Cortex of kidney (tissue), 1 donor: ENCODE measurements at places on chromosomes 13 and 19.

DNA sequence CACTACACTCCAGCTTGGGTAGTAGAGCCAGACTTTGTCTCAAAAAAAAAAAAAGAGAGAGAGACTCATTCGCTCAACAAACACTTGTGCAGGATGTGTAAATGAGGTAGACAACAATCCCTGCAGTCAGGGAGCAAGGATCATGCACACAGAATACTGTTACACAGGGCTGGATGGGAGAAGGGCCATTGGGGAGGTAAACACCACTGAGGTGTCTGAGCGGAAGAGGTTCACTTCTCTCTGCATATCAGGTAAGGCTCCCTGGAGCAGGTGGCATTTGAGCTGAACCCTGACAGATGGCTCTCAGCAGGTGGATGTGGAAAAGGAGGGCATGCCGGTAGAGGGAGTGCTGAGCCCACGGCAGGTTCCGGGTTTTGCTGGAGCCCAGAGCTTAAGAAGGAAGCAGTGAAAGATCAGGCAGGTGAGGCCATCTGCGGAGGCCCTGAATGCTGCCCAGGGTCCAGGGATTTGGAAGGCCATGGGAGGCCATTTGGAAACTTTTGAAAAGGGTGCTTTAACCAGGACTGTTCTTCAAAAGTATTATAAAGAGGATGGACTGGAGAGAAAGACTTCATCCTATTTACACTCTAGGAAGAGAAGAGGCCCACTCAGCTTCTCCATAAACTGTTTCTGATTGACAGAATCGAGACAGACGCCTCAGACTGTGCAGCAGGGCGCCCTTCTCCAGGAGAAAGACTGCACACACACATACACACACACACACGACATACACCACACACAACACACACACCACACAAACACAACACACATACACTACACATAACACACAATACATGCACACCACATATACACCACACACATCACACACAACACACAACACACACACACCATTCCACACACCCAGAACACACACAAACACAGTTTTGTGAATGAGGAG lies 199.4 kb downstream of the USP12 start:
- DNase-seq: no peak

- DNase-seq: no peak
Observed at GRCh38 chr13:28819735-28820098, 422 bp upstream of the MTUS2 start.

- DNase-seq: no peak
Observed at GRCh38 chr19:44753626-44753931, 5.1 kb downstream of the BCL3 start.

GRCh38 chr13:41858780-41859179 lies 102.1 kb downstream of the VWA8 start:
- DNase-seq: no peak

DNA sequence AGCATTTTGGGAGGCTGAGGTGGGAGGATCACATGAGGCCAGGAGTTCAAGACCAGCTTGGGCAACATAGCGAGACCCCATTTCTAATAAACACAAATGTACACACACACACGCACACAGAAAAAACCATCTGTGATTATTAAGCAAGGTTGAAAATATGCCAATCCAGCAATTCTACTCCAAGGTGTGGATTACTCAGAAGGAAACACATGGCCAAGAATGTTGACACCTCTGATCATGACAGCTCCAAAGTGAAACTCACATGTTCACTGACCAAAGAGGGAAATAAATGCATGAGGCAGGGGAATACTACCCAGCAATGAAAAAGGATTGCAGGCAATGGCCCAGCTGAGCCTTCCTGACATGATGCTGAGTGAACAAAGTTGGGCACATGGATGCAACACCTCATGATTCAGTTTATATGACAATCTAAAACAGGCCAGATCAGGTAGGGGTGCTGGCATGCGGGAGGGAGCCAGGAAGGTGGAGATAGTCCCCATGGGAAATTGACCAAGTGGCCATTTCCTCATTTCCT lies 4.4 kb downstream of the DOCK6 start:
- DNase-seq: no peak

DNA sequence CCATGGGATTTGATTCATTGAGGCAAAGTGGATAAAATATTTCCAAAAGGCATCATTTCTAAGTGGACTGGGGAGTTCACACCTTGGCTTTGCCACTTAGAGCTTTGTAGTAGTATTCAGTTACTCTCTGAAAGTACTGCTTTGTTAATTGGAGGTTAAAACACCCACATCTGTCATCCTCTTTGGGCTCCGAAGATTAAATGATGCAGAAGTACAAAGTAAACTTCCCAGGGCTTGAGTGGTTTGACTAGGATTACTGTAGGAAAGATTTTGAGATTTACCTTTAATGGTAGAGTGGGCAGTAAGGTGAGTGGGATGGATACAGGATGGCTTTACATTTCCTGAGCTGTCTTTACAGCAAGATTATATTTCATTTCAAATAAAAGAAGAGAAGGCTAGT lies 42.4 kb downstream of the WASF3 start:
- DNase-seq: no peak

DNA sequence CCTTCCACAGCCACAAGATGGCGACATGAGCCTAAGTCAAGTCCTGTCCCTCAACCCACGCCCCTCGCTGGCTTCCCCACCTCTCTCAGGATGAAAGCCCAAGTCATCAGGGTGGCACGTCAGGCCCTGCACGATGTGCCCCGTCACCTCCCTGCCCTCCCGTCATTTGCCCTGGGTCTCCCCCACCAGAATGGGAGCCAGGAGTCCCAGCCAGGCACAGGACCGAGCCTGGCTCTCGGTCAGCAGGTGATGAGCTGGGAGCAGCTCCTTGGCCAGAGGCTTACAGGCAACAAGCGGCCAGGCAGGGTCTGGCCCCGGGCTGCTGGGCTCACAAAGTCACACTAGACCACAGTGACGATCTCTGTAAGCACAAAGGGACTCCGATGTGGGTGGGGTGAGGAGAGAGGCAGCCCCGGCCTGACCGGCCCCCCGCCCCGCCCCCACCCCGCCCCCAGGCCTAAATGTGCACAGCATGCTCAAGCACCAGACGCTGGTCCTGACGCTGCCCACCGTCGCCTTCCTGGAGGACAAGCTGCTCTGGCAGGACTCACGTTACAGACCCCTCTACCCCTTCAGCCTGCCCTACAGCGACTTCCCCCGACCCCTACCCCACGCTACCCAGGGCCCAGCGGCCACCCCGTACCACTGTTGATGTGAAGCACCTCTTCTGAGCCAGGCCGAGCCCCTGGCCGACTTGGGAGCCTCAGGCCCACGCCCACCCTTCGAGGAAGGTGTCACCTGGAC lies 7.3 kb downstream of the MRPL4 start:
- no peak for DNase-seq

DNA sequence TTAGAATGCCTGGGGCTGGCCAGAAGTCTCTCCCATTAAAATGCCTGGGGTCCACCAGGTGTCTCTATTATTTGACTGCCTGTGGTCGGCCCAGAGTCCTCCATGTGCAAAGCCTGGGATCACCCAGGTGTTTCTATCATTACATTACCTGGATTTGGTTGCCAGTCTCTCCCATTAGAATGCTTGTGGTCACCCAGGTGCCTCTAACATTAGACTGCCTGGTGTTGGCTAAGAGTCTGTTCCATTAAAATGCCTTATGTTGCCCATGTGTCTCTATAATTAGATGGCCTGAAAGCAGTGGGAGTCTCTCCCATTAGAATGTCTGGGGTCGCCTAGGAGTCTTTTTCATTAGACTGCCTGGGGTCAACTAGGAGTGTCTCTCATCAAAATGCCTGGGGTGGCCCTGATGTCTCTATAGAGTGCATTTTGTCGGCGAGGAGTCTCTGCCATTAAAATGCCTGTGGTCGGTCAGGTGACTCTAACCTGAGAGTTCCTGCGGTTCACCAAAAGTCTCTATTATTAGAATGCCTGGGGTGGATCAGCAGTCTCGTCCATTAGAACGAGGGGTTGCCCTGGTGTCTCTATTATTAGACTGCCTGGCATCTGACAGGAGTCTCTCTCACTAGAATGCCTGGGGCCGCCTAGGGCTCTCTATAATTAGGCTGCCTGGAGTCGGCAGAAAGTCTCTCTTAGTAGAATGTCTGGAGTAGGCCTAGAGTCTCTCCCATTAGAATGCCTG lies 1540.5 kb downstream of the UQCRFS1 start:
- DNase-seq: no peak

DNA sequence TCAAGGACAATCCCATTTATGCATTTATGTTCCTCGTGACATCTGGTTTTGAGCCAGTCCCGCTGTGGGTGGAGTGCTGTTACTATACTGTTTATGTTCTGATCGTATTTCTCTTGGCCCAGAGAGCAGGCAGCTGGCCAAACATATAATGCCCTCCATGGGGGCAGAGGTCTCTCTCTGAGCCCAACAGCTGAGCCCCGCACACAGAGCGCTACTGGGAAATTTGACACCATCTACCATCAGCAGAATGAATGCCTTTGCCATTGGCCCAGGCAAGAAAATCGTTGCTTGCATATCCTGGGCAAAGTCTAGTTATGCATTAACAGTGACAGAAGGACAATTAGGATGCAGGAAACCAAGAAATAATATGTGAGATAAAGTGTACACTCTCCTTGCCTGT lies 126.8 kb upstream of the CACNA1A start:
- DNase-seq: no peak

DNA sequence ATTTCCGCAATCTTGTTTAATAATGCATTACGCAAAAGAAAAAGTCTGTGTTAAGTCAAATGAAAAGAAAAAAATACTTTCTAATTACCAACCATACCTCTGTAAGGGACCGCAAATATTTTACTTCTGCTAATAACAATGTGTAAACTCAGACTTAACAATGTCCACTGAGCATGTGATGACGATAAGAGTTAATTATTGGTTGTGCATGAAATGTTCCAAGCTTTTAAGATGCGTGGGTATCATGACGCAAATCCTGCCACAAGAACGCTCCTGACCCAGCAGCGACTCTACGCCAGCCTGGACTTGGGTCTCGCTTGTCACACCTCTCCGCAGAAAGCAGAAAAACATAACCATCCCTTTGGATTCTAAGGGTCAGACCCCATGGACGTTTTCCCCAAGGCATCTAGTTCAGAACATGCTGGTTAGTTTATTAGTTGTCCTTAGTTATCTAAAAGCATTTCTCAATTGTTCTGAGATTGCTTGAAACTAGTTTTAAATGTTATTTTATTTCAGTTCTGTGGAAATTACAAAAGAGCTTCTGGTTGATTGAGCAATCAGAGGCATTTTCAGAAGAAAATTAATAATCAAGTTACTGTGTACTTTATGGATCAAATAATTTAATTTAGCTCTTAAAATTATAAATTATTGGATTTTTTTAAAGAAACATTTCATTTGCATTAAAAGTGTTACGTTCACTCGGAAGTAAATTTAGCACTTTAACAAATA lies 779.9 kb upstream of the ARGLU1 start:
- DNase-seq: no peak
